ENCODE measurements at places on chromosomes 6 and 20.
A peak's percentile ranks its signal among the peaks of the same experiment; 100 is the strongest.

- no peak for DNase-seq
These were observed 77.9 kb downstream of the FKBP5 start for GRCh38 chr6:35610830-35611229.

DNA sequence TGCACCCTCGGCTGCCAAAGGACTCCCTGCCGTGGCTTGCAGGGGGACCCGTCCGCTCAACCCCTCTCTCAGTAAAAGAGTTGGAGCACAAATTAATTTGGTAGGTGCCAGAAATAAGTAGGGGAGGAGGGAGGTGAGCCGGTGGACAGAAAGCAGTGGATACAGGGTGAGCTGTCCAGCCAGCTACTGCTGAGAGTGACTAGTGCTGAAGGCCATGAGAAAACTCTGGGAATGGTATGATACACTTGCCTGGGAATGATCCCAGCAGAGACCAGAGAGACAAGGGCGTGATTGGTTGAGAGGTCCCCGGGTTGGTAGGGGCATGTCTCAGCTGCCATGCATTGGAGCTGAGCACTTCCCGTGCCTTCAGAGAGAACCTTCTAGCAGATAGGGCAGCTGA, 15.7 kb downstream of the FOXQ1 start:
- DNase-seq: no peak

DNA sequence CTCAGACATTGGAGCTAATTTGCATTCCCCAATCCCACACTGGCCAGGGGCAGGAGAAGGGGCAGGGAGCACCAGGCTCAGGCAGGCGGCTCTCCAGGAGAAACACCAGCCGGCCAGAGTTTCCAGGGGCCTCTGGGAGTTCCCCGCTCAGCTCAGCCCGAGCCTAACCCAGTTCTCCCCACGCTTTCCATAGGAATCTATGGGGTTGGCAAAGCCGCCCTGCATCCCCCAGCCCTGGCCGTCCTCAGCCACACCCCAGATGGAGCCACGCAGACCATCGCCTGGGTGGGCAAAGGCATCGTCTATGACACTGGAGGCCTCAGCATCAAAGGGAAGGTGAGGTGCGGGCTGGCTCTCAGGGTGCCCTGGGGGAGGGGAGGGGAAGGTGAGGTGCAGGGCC, 8.2 kb downstream of the NPEPL1 start:
- no peak for DNase-seq

DNA sequence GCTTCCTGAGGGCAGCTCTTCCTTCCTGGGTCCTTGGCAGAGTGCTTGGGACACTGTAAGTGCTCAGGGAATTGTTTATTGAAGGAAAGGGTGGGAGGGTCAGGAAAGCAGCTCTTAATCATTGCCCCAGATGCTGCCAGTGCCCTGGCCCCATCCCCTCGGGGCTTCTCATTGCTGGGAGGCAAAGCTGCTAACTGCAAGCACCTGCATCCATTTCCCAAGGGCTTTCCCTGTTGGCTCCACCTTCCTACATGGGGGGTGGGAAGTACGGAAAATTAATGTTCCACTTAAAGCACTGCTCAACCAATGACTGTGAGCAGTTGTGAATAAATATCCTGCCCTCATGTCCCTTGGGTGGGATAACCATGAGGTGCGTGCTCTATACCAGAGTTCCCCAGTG, 56.4 kb downstream of the NDUFAF5 start:
- no peak for DNase-seq

DNA sequence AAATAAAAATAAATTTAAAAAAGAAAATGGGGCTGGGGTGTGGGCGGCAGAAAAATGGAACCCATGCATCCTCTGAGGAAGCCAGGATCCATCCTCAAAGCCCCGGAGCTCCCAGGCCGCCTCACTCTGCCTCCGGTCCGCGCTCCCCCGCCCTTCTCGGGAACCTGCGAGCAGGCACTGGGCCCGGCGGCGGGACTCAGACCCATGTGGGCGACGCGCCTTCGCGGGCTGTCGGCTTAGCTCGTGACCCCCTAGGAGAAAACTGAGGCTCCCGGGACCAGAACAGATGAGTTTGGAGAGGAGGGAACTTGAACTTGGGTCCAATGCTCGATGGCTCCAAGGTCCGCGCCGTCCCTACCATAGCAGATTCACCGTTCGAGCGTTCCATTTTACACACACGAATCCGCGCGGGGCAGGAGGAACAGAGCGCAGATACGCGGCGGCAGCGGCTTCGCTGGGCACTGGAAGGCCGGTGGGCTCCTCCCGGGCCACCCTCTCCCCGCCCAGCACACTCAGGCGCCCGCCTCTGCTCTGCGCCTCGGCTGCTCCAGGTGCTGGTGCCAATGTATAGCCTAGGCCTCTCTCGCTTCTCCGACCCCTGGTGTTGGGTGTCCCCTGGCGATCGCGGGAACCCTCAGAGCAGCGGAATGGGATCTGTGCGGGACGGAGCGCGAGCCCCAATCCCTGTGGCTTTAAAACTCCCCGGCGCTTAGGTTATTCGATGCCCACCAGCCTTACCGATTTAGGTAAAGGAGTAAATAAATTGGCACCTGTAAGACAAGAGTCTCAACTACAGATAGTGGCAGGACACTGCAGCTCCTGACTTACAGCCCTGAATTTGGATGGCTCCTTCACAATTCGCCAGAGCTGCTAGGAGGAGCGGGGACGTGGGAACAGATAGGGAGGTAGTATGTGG, 39.2 kb downstream of the DPPA5 start:
- no peak for DNase-seq

DNA sequence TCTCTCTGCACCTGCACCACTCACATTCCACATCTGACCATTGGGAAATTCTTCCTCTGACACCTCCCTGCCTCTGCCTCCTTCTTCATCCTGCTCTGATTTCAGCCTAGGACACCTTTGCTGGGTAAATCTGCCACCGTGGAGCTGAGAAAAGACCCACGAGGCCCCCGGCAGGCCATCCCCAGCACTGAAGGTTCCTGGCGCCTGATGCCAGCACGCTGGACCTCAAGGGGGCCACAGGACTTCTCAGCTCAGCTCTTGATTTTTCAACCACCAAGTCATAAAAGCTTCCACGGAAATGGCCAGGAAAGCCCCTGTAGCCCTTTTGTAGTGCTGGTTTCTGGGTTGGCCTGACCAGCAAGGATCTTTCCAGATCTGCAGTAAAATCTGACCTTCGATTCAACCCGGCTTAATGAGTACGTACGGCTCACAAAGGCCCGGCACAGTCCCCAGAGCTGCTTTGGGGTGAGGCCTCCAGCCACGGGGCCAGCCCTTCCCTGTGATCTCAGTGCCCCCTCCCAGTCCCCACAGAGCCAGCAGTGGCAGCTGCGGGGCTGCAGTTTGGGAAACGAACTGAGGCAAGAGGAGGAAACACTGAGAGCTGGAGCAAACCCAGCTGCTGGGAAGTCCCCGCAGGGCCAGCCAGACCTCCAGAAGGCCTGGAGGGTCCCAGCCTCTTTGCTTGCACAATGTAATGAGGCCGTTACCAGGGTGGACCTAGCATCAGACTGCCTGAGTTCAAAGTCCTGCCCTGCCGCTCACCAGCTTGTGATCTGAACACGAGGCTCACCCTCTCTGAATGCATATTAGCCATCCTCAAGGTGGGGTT, 157.5 kb downstream of the BMP7 start:
- no peak for DNase-seq

DNA sequence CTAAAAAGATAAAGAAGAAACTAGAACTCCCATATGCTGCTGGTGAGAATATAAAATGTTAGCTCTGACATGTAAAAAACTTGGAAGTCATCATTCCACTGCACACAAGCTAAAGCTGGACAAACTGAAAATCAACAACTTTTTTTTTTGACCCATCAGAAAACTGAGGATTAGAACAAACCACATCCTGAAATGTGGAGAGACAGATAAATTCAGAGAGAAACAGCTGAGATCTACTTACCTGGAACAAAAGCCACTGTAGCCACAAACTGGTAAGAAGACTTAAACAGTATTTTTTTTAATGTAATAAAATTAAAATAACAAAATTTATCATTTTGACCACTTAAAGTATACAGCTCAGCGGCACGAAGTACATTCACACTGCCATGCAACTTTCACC, 408.5 kb upstream of the RGS17 start:
- no peak for DNase-seq

DNA sequence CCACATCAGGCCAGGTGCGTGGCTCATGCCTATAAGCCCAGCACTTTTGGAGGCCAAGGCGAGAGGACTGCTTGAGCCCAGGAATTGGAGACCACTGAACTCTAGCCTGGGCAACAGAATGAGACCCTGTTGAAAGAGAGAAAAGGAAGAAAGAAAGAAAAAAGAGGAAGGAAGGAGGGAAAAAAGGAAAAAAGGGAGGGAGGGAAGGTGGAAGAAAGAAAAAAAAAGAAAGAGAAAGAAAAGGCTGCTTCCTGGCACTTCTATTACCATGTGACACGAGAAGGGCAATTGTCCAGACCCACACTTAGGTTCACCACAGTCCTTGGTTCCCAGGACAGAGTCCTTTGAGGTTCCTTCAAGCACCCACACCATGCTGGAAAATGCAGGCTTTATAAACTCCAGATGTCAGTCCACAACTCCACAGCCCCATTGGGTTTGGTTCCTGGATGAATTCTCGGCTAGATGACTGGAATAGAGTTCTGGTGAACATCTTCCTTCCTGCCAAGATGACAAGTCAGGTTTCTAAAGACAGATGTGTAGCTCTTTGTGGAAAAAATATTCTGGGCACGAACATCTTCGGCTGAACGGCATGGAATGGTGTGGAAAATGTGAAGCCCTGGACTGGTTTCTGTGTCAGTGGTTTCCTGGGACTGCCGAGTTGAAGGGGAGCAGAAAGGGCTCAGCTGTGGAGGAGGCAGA, 32.5 kb downstream of the NT5E start:
- no peak for DNase-seq

DNA sequence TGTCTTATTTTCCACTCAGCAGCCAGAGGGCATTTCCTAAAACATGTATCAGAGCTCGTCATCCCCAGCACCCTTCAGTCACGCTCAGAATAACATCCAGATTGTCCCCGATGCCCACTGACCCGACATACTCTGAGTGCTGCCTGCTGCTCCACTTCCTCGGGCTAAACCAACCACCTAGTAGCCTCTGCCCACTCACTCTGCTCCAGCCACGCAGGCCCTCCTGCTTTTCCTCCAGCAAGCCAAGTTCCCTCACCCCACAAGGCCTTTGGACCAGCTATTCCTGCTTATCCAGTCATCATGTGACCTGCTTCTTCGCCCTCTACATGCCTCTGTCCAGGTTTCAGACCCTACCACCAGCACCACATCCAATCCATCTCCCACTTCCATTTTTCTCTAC, 454.2 kb downstream of the CD83 start:
- DNase-seq: no peak

GRCh38 chr20:5001174-5002076, at the start of gene SLC23A2:
Gene SLC23A2 (minus strand): TSS chr20:5001510. CDS start chr20:4932562, 68,948 bp downstream.
- DNase-seq: peak; percentile 25

GRCh38 chr6:147750413-147750812, 241.9 kb downstream of the SAMD5 start:
- DNase-seq: no peak

DNA sequence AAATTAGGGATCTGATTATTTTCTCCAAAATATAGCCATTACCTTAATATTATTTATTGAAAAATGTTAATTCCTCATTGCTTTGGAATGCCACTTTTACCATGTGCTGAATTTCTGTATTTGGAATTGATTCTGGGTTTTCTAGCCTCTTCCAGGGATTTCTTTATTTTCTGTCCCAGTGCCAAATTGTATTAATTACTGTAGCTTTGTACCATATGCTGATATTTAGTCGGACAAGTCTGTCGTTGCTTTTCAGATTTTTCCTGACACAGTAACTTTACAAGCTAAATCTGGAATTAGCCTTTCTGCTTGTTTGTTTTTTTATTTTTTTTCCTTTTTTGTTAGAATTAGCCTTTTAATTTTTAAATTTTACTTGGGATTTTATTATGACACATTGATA, 10.9 kb upstream of the TMEM14B start:
- DNase-seq: no peak

GRCh38 chr6:4564801-4565271, 211.4 kb upstream of the CDYL start:
- DNase-seq: peak; percentile 23

- DNase-seq: no peak
These were observed 83.1 kb upstream of the PHACTR2 start for GRCh38 chr6:143594647-143595046.

DNA sequence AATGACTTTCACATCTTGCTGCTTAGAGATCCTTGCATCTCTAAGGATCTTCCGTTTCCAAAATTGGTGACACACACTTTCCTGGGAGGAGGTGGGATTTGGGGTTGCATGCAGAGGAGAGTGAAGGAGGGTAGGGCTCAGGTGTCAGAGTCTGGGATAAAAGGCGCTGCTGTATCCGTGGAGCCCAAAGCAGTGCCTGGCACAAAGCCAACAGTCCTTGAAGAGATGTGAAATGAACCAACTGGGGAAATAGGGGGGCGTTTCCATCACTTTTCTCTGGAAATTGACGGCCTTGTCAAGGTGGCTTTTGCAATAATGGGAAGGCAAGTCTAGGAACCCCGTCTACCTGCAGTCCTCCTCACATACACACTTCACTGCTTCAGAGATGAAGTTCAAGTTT, 59.5 kb upstream of the NELFCD start:
- DNase-seq: peak; percentile 10

Data from NCI-H1092 treated with DMSO at 0.1 percent for 48 hours (cell line).